ENCODE measurements at places on chromosomes 5 and 9. TPM values are rescaled to one million over a fixed set of nuclear protein-coding genes. Genes with fewer than 3 reads are reported as not detected.

COL27A1 gene
- total RNA-seq, result 10.2 TPM

OSTF1 gene
- 42.8 TPM for total RNA-seq

PCDHGC3 gene
- total RNA-seq, result 60.9 TPM

MBLAC2 gene
- total RNA-seq, result 5.5 TPM

BASP1 gene
- total RNA-seq, result 154 TPM

ANKRD55 gene
- total RNA-seq, result not detected

RGS7BP gene
- not detected for total RNA-seq

SURF1 gene
- 28.3 TPM for total RNA-seq

MYORG gene
- 12.7 TPM for total RNA-seq

BTNL8 gene
- total RNA-seq, result not detected

DBH gene
- not detected for total RNA-seq

TSSK1B gene
- total RNA-seq, result 0.04 TPM

AGTPBP1 gene
- total RNA-seq, result 11.2 TPM

CD74 gene
- total RNA-seq, result 14.0 TPM

SLIT3 gene
- 13.8 TPM for total RNA-seq

LECT2 gene
- total RNA-seq, result not detected

TENT4A gene
- total RNA-seq, result 9.7 TPM

ANKRD20A1 gene
- not detected for total RNA-seq

LRRC26 gene
- total RNA-seq, result not detected

LCN15 gene
- total RNA-seq, result not detected

SGCD gene
- total RNA-seq, result not detected

SPATA31A3 gene
- total RNA-seq, result not detected

MRPL36 gene
- total RNA-seq, result 75.0 TPM

SPINK7 gene
- total RNA-seq, result 0.47 TPM

CSF2 gene
- total RNA-seq, result 49.0 TPM
